NCI-H748 treated with DMSO at 0.1 percent for 48 hours (cell line): ENCODE measurements at places on chromosomes 16 and 17.

- DNase-seq: no peak
These were observed 1.7 kb upstream of the ANKRD13B start for GRCh38 chr17:29591146-29591736.

- DNase-seq: no peak
These were observed 139.5 kb downstream of the CMIP start for GRCh38 chr16:81583893-81584631.

DNA sequence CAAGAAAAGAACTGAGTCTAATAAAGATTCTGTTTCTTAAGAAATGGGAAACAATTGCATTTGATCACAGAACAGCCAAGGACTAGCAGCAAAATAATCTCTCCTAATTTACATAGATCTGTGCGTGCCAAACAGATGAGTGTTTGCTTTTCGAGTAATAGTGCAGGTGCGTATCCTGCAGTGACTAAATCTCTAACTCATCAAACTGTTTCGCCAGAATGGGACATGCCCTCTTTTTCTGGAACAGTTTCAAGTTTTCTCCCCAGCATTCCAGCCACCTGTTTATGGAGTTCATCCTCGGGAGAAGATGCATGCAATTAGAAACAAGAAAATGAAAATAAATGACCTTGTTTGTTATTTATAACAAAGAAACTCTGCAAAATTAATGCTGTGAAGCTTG lies 5.7 kb upstream of the TOX3 start:
- peak; percentile 78 for DNase-seq

GRCh38 chr17:30823421-30823820 lies 1.1 kb downstream of the CRLF3 start:
- DNase-seq: no peak

- DNase-seq: no peak
These were observed 79.1 kb upstream of the C16orf82 start for GRCh38 chr16:26987597-26988010.

GRCh38 chr17:4173781-4174180 lies 30.8 kb downstream of the CYB5D2 start:
- no peak for DNase-seq

GRCh38 chr16:3948378-3948995 lies 68.0 kb upstream of the CREBBP start:
- DNase-seq: no peak

GRCh38 chr17:61410141-61411010 lies 10.7 kb downstream of the TBX2 start:
- DNase-seq: no peak

- DNase-seq: no peak
These were observed 15.1 kb downstream of the ASPSCR1 start for GRCh38 chr17:81992306-81993102.

GRCh38 chr16:89730610-89731234 lies 9.4 kb downstream of the ZNF276 start:
- DNase-seq: no peak

DNA sequence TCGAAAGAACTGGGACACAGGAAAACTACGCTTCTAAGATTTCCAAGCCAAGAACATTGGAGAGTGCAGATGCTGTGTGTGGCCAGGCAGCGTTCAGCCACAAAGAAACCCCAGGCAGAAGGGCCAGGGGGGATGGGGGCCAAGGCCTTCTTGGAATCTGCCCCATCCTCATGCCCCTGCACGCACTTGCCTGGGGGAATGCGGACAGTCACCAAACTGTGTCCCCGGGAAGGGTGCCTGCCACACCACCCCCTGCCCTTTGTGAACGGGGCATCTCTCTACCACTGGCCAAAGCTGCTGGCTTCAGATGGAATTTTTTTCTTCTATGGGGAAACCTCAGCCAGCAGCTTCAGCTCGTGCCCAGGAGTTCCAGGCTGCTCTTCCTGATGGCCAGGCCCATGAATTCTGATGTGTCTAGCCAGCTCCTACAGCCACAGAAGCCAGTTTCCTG lies 32.0 kb upstream of the DNAH17 start:
- DNase-seq: no peak
